ENCODE measurements at places on chromosomes 5 and 9. TPM values are rescaled to one million over a fixed set of nuclear protein-coding genes. Genes with fewer than 3 reads are reported as not detected.
A peak's percentile ranks its signal among the peaks of the same experiment; 100 is the strongest.

Gene ROPN1L
- 1.3 TPM for total RNA-seq

Gene GDNF
- total RNA-seq: not detected

Gene HK3
- total RNA-seq: not detected

Gene MEGF10
- 8.2 TPM for total RNA-seq

Gene HRH2
- total RNA-seq: 15.6 TPM

Gene CYFIP2
- 228 TPM for total RNA-seq

Gene FOXD4L4
- 0.42 TPM for total RNA-seq

Gene AMBP
- total RNA-seq: not detected

Gene WNK2
- total RNA-seq: 31.6 TPM

Gene SLC1A1
- 0.57 TPM for total RNA-seq

- peak; percentile 4 for DNase-seq
Measured at GRCh38 chr5:73494721-73495120, 3.5 kb upstream of the BTF3 start.

DNA sequence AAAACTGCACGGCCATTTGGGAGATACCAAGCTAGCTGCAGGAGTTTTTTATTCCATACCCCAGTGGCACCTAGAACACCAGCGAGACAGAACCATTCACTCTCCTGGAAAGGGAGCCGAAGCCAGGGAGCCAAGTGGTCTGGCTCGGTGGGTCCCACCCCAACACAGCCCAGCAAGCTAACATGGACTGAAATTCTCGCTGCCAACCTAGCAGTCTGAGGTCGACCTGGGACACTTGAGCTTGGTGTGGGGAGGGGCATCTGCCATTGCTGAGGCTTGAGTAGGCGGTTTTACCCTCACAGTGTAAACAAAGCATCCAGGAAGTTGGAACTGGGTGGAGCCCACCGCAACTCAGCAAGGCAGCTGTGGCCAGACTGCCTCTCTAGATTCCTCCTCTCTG lies 108.9 kb upstream of the CHD1 start:
- DNase-seq: no peak

GRCh38 chr9:17130291-17130690 lies 4.5 kb upstream of the CNTLN start:
- no peak for DNase-seq

GRCh38 chr5:4584982-4585381 lies 555.1 kb upstream of the ADAMTS16 start:
- DNase-seq: no peak

GRCh38 chr5:132478366-132478871 lies 12.2 kb downstream of the IRF1 start:
- DNase-seq: no peak

GRCh38 chr9:115240676-115241075 lies 122.7 kb upstream of the TNC start:
- DNase-seq: no peak

DNA sequence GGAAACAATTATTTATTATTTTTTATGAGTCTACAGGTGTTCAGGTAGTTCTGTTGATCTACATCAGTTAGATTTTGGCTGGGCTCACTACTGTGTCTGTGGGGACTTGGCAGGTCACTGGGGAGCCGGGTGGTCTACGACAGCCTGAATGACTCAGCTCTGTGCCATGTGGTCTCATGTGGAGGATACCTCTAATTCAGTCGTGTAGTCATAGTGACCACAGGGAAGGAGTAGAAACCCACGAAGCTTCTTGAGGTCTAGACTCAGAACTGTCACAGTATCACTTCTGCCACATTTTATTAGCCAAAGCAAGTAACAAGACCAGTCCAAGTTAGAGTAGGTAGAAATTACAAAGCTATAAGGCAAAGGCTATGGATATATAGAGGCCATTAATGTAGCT lies 64.7 kb upstream of the GRAMD2B start:
- DNase-seq: no peak

DNA sequence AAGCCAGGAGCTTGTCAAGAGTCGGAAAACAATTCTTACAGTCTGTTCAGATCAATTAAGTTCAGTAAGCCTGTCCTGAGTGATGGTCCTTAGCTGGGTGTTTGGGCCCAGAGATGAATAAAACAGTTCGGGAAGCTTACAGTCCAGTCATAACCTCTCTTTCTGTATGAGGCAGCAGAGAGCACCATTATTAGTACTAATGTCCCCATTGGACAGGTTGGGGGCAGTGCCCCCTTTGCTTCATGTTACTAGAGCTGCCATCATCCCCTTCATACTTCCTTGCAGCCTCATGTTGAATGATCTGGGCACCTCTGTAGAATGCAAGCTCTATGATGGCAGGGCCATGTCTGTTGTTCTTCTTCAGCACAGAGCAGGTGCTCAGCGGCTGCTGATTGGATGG lies 9.8 kb downstream of the DOCK2 start:
- no peak for DNase-seq

- DNase-seq: no peak
Measured at GRCh38 chr5:119332208-119332607, 23.6 kb upstream of the TNFAIP8 start.

- DNase-seq: no peak
Measured at GRCh38 chr9:133199648-133200321, 9.3 kb downstream of the OBP2B start.

- DNase-seq: no peak
Measured at GRCh38 chr9:21381448-21382339, 3.5 kb downstream of the IFNA2 start.

- DNase-seq: peak; percentile 93
Measured at GRCh38 chr9:71768388-71769174, at the start of gene CEMIP2. Gene CEMIP2 (minus strand): TSS chr9:71768513. CDS start chr9:71750373, 18,140 bp downstream.

DNA sequence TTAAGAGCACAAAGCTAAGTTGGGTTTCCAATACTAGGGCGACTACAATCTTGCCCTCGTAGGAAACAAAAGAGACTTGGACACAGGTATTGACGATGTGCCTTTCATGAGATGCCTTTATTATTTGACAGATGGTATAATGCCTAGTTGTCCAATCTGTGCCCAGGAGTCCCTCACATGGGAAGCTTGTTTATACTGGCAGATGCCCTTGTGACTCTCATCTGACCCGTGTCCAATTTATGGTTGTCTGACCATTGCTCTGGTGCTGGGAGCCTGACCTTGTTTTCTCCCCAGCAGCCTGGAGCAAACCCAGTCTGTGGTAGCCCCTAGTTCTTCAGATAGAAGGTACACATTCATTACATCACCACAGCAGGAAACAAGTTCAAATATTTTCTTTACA lies 511.7 kb downstream of the AGTPBP1 start:
- no peak for DNase-seq

DNA sequence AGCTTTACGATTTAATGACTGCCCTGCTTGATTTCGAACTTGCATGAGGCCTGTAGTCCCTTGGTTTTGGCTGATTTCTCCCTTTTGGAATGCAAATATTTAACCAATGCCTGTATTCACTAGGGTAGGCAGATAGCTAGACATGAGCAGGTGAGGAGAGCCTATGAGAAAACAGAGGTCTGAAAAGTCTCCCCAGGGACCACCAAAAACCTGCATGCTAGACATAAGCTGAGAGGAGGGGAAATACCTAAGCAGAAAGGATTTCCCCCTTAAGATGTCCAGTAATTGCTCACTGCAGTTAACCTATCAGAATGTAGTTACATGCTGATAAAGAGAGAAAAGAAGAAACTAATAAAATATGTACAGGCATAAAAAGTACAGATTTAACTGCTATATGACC lies 667.4 kb upstream of the SEMA6A start:
- DNase-seq: no peak

- DNase-seq: peak; percentile 16
Measured at GRCh38 chr9:87880116-87880515, 2.6 kb upstream of the SPATA31E1 start.

All from cardiac muscle cell (in vitro differentiated cells and primary cell).